Aorta (tissue), 5 donors: ENCODE measurements at places on chromosomes 12 and 14. TPM values are rescaled to one million over a fixed set of nuclear protein-coding genes. Genes with fewer than 3 reads are reported as not detected.

FKBP4 gene
- 42.9 TPM for total RNA-seq

DNA sequence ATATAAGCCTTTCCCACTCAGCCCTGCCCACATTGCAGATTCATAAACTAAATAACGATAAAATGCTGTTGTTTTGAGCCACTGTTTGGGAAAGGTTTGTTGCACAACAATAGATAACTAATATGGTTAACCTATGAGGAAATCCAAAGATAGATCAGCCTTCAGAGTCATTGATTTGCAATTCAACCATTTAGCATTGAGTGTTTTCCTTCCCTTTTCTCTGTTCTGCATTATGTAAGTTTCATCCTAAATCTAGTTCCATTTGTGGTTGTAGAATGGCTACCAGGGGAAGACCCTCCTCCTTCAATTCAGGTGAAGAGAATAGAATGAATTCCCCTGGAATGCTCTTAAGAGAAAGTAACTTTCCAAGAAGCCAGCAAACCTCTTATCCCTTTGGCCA, 19.6 kb downstream of the TC2N start:
- no peak overlapping the region for H3K4me3 ChIP-seq
- H3K36me3 ChIP-seq: no peaks in the 10 kb centered on the region
- no peaks in the 10 kb centered on the region for H3K27me3 ChIP-seq
- peaks cover 3% of the 10 kb centered on the region for H3K4me1 ChIP-seq
- no peak for DNase-seq

DNA sequence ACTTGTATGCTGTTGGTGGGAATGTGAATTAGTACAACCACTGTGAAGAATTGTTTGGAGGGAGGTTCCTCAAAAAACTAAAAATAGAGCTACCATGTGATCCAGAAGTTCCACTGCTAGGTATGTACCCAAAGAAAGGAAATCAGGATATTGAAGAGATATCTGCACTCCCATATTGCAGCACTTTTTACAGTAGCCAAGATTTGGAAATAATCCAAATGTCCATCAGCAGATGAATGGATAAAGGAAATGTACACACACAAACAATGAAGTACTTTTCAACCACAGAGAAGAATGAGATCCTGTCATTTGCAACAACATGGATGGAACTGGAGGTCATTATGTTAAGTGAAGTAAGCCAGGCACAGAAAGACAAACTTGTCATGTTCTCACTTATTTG, 25.9 kb downstream of the TIGAR start:
- H3K27me3 ChIP-seq: no peaks in the 10 kb centered on the region
- no peak for DNase-seq
- no peaks in the 10 kb centered on the region for H3K36me3 ChIP-seq
- no peak overlapping the region for H3K4me3 ChIP-seq

DNA sequence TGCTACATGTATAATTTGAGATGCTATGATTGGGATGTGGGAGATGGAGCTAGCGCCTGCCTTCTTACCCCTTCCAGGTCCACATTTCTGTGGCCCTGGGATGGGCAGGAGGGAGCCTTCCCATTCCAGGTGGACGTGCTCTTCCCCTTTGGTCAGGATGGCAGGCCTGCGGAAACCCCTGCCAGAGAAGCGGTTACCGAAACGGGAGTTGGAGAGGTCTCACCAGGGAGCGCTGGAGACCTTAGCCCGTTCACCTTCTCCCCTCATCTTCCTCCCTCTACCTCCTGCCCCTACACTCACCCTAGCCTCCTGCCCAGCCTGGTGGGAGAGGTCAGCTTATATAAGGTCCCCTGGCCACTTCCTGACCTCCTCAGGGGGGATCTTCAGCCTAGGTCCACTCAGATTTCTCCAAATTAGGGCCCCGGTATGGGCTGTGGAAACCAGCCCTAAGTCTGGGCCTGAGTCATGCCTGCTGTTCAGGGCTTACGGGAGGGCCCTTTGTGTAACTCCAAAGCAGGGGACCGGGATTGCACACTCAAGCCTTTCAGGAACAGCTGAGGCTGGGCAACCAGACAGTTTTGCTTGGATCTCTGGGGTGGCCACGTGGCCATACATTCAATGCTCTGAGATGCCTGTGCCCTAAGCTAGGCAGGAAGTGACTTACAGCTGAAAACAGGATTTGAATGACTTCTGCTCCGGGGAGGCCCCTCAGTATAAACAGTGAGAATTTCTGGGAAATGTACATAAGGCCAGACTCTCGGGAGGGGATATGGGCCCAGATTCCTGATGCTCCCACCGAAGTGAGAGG, 10.2 kb upstream of the MEG3 start:
- H3K4me1 ChIP-seq: no peaks in the 10 kb centered on the region
- no peaks in the 10 kb centered on the region for H3K27me3 ChIP-seq
- H3K36me3 ChIP-seq: no peaks in the 10 kb centered on the region
- no peak overlapping the region for H3K4me3 ChIP-seq
- no peak overlapping the region for H3K27ac ChIP-seq

DNA sequence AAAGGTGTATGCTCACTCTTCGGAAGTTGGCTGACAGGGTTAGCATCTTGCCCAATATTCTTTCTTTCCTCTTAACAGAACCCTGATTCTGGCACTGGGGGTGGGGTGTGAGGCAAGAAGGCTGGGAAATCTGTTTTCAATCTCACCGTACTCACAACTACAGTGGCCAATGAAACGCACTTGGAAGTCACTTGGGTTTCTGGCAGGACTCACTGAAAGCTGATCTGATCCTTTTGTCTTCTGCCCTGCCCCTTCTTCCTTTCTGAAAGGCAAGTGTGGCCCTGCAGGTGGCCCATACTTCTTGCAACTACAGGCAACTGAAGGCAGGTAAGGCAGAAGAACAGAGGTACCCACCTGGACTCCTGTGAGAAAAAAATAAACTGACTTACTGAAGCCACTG, 106.9 kb downstream of the STXBP6 start:
- H3K4me1 ChIP-seq: no peaks in the 10 kb centered on the region
- H3K27ac ChIP-seq: no peak overlapping the region
- H3K36me3 ChIP-seq: no peaks in the 10 kb centered on the region

GRCh38 chr12:32331133-32331532, 68.2 kb upstream of the FGD4 start:
- H3K27me3 ChIP-seq: no peaks in the 10 kb centered on the region
- no peaks in the 10 kb centered on the region for H3K4me1 ChIP-seq
- no peak for DNase-seq
- H3K27ac ChIP-seq: no peak overlapping the region
- no peaks in the 10 kb centered on the region for H3K36me3 ChIP-seq
- H3K4me3 ChIP-seq: no peak overlapping the region

SLC7A8 gene
- total RNA-seq: 31.4 TPM

SOAT2 gene
- 0.63 TPM for total RNA-seq

- peak overlapping the region; percentile 23 for H3K27ac ChIP-seq
- no peak overlapping the region for H3K4me3 ChIP-seq
- H3K36me3 ChIP-seq: peaks cover 10% of the 10 kb centered on the region
These were observed 5.4 kb downstream of the HSPB8 start for GRCh38 chr12:119183942-119184695.

- H3K27me3 ChIP-seq: no peaks in the 10 kb centered on the region
- no peaks in the 10 kb centered on the region for H3K4me1 ChIP-seq
- no peak overlapping the region for H3K27ac ChIP-seq
- no peak for DNase-seq
- H3K4me3 ChIP-seq: no peak overlapping the region
These were observed 8.3 kb upstream of the KLHL42 start for GRCh38 chr12:27771481-27772327.

DNA sequence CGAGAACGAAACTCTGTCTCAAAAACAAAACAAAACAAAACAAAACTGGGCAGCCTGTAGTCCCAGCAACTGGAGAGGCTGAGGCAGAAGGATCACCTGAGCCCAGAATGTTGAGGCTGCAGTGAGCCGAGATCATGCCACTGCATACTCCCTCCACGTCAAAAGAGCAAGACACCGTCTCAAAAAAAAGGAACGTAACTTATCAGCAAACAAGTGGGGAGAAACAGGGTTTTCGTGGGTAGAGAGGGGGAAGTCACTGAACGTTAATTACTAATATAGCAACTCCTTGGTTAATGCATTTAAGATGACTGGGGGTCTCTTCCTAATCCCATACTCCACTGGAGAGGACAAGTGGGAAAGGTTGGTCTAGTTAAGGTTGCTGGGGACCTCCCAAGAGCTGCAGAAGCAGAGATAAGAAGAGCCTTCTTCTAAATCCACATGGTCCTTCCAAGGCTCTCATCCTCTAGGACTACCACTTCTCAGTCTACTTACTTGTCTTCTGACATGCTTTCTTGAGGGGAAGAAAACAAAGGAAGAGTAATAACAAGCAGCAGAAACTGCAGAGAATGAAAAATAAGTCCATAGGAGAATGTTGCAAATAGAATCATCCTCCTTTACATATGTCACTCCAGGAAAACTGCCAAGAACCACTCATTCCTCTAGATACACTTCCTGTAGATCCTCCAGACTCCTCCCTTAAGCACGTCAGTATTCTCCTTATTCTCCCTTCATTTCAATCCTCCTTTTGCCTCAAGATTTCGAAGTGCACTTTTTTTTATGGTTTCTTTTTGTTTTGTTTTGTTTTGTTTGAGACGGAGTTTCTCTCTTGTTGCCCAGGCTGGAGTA, 5.8 kb downstream of the NUMB start:
- H3K36me3 ChIP-seq: no peaks in the 10 kb centered on the region
- DNase-seq: no peak
- H3K4me1 ChIP-seq: no peaks in the 10 kb centered on the region
- H3K27me3 ChIP-seq: no peaks in the 10 kb centered on the region

DNA sequence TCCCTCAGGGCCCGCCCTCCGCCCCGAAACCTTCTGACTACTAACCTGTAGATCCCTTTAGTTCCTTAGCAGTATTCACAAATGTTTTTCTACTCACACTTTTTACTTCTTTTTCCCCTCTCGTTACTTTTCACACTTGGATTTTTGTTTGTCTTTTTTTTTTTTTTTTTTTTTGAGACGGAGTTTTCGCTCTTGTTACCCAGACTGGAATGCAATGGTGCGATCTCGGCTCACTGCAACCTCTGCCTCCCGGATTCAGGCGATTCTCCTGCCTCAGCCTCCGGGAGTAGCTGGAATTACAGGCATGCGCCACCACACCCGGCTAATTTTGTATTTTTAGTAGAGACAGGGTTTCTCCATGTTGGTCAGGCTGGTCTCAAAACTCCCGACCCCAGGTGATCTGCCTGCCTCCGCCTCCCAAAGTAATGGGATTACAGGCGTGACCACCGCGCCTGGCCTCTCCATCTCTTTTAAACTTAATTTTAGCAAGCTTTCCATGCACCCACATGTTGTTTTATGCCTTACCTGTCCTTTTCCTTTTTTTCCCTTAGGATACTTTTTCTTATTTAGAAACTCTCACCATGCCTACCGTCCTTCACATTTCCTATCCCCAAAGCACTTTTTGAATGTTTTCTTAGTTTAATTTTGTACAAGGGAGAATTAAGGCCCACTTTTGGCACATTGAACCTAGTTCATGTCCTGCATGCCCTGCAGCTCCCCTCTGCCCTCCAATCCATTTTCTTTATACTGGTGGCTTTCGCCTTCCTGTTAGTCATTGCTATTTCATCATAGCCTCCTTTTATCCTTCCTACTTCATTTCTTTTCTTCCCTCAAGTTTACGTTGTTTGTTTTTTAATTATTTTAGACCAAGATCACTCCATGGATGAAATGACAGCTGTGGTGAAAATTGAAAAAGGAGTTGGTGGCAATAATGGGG, 1.1 kb downstream of the SP1 start:
- H3K27ac ChIP-seq: no peak overlapping the region
- H3K27me3 ChIP-seq: no peaks in the 10 kb centered on the region
- no peaks in the 10 kb centered on the region for H3K36me3 ChIP-seq
- H3K4me1 ChIP-seq: peaks cover 4% of the 10 kb centered on the region
- peak overlapping the region; percentile 97 for H3K4me3 ChIP-seq

DNA sequence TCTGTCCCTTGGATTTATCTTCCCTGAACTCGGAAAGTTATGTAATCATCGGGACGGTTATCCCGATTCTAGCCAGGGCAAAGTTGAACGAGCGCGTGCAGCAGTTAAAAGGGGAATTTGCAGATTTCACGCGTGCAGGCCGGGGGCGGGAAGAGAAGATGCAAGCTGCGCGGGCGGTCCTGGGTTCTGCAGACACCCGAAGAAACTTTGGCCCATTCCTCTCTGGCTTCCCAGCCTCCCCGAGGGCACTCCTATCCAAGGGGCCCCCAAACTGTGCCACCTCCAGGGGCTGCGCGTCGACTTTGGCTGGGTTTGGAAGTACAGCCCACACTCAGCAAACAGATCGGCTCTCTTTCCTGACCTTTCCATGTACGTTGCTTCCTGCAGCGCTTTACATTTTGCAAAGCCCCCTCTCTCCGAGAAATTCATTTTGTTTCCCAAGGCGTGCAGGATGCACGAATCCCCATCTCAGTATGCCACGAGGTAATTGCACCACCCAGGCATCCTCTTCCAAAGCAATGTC, 941 bp upstream of the PPP1CC start:
- H3K27ac ChIP-seq: no peak overlapping the region
- no peaks in the 10 kb centered on the region for H3K27me3 ChIP-seq
- no peaks in the 10 kb centered on the region for H3K36me3 ChIP-seq
- DNase-seq: peak; percentile 72
- H3K4me3 ChIP-seq: no peak overlapping the region

DNA sequence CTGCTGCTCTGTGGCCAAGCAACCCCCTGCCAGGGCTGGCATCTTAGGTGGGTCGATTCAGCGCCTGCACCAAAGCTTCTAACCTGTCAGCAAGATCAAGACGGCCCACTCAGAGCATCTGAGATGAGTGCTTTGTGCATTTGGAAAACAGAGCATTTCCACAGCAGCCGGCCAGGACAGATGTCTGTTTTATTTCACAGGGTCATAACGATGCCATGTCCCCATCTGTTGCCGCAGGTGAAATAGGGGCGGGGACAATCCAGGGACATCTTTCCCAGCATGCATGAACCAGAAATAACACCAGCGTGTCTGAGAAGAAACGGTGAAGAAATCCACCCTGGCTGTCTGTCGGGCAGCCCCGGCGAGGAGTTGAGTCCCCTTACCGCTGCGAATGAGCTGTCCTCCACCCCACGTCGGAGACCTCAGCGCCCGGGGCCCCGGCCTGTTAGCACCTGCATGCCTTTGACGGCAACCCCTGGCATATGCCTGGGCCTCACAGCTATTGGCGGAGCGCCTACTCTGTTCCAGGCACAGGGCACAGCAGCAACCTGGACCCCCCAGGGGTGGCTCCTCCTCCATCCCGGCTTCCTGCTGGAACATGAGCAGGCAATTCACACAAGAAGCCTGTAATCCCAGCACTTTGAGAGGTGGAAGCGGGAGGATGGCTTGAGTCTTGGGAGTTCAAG, 30.6 kb upstream of the ULK1 start:
- no peak overlapping the region for H3K4me3 ChIP-seq
- no peaks in the 10 kb centered on the region for H3K36me3 ChIP-seq
- H3K27ac ChIP-seq: no peak overlapping the region
- no peaks in the 10 kb centered on the region for H3K4me1 ChIP-seq
- peak; percentile 41 for DNase-seq

RFX4 gene
- total RNA-seq: not detected

DNA sequence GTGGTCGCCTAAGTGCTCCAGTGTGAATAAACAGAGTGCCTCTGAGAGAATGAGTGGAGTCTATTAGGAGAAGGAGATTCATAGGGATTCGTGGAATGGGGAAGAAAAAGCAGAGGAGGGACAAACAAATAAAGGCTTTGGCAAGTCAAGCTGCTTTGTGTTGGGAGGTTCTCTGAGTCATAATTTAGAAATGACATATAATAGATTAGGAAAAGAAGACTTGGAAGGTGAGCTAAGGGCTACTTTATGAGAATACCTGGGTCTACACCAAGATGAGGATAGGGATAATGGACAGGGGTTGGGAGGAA, 6.4 kb upstream of the NTN4 start:
- no peaks in the 10 kb centered on the region for H3K27me3 ChIP-seq
- no peaks in the 10 kb centered on the region for H3K4me1 ChIP-seq
- no peak overlapping the region for H3K4me3 ChIP-seq
- no peaks in the 10 kb centered on the region for H3K36me3 ChIP-seq
- no peak for DNase-seq

TNS2 gene
- total RNA-seq: 275 TPM

- no peak overlapping the region for H3K27ac ChIP-seq
- H3K4me1 ChIP-seq: no peaks in the 10 kb centered on the region
- H3K4me3 ChIP-seq: no peak overlapping the region
These were observed 173.5 kb upstream of the SFSWAP start for GRCh38 chr12:131537267-131537958.
